NCI-H1694 treated with DMSO at 0.1 percent for 48 hours (cell line): ENCODE measurements at places on chromosomes 6 and 20.

DNA sequence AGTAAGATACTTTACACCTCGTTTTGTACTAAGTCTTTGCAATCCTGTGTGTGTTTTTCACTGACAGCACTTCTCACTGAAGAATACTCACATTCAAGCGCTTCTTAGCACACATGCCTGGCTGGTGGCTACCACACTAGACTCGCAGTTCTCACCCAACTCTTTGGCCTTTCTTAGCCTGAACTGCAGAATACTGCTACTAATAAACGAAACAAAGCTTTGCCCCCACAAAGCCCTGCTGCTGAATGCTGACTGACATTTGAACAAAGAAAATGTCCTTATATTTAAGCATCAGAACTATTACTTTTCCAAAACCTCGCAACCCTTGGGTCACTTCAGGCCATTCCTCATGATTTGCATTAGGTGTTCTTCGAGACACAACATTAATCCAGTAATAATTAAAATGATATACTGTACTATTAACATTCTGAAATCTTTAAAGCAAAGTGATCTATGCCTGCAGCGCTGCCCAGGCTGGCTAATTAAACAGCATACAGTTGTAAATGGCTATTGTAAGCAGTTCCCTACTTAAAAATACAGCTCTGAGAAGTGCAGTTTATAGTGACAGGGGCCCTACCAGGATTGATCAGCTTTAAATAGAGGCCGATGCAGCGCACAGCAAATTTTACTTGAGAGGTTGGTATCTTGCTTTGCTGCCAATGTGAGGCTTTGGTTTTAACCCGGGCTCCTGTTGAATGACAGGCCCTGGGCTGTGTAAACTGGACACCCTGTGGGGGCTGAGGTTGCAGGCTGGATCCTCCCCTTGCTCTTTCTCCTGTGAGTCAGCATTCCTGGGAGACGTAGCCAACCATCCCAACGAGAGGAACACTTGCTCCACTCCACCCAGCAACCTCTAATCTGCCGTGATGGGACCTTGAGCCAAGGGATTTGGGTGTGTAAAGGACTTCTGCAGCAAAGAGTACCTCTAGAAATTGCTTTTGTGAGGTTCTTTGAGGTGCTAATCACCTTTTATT lies 899.0 kb downstream of the TFAP2A start:
- no peak for DNase-seq

DNA sequence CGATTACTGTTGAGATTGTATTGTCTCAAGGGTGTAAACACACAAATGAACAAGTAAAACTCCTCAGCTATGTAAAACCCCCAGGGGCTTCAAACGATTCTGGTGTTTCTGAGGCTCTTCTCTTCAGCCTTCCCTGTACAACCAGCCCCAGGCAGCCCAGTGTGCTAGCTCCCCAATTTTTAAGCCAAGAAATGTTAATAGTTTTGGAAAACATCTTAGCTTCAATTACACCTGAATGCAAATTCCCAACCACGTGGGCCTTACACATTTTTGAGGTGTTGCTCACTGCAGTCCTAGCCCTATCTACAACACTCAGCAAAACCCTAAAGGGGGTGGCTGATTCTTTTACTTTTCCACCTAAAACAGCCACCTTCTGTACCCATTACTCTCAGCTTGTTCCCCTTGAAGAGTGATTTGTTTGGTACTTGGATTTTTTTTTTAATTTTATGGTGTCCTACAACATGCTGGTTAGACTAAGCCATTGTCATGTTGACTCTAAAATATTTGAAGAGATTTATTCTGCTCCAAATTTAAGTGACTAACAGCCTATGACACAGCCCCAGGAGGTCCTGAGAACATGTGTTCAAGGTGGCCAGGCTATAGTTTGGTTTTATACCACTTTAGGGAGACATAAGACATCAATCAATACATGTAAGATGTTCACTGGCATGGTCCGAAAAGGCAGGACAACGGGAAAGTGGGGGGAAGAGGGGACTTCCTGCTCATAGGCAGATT lies 48.7 kb downstream of the ADAT2 start:
- no peak for DNase-seq

DNA sequence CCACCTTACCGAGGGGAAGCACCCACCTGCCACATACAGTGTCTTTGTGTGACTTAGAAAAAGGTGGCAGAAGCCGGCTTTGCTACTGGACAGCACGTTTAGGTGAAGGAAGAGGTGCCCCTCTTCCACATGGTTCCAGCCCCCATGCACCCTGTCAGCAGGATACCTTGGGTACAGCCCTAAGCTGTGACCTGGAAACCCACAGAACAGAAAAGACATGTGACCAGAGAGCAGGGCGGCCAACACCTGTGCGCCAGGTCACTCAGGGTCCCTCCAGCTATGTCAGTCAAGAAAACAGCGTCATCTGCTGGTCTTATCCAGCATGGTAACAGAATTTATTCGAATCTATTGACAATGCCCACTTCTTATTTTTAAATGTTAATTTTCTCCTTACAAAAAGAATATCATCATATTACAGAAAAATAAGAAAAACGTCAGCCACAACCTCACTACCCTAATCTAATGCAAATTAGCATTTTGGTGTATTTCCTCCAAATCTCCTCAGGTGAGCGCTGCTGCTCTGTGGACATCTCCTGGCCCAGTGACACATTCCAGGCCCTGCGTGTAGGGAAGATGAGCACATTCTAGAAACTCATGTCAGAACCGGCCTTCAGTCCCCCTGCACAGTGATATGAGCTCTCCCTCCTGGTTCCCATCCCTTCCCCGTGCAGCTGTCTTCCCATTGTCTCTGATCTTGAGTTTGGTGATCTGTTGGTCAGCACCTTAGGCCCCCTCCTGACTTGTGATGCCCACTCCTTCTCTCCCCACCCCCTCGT lies 37.2 kb downstream of the GTF2H5 start:
- no peak for DNase-seq

DNA sequence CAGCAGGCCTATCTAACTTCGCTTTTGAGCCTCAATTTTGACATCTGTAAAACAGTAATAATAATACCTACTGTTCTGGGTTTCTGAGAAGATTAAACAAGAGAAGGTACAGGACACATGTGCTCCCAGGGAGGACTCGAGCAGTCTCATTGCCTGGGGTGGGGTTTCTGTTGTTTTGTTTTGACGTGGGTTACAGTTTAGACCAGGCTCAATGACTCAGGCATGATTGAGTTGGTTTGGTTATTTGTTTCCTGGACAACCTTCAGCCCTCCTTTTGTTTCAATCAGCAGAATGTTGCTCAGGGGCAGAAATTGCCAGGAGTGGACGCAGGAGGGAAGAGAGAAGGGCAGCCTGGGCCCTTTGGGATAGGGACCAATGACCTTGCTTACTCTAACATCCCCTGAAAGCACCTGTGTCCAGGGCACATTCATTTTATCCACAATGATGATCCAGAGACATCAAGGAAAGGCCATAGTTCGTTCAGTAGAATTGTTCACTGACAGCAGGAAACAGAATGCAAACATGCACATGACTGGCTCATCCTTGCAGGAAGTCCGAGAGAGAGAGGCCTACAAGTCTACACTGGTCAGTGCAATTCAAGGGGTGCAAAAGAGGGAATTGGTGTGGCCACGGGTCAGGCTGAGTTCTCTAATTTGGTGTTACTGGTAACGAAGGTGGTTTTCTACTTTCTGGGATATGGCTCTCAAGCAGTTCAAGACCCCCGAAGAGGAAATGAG lies 74.5 kb upstream of the MRPS10 start:
- DNase-seq, result no peak

DNA sequence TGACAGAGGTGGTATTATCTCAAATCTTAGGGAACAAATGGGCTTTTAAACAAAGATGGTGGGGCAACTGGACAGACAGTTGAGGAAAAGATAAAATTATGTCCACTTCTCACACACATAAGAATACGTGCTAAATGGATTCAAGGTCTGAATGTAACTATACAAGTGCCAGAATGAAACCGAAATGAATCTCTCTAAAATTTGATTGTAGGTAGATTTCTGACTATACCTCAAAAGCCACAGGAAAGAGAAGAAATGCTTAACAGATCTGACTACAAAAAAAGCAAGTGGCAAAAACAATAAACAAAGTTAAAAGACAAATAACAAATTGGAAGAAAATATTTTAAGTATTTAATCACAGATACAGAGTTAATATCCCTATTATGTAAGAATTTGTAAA lies 182.7 kb upstream of the OLIG3 start:
- no peak for DNase-seq

DNA sequence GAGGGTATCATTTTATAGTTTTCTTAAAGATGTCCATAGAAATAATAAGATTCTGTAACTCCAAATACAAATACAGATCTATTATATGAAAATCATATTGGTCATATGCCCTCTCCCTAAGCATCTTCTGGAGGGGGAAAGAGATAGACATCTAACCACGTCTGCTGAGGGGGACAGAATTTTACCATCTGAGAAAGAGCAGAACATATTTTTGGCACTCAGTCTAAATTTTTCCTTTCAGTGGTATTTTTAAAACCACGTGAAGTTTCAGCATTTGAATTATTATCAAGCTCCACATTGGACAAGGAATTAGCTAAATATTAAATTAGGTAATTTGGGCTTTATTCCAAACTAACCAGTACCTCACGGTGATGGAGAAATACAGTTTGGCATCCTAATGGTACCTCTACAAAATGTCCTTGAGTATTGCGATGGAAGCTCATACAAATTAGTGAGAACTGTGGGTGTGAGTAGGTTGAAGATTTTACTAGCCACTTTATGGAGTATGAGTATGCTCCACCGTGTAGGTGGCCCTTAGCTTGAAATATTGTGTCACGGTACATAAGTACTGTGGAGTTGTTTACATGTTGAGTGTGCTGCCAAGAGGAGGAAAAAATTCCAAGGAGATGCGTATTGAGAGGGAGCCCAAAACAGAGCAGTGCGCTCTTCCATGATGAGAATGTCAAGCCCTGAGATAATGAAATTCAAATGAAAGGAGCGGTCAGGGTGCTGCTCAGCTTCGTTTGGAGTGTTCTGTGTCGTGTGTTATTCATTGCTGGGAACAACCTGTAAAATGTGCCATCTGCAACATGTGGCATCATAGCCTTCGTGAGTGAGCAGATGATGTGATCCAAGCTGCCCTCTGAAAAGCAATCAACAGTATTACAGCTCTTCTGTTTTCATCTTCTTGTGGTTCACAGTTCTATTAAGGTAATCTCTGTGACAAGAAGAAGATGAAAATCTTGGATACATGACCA lies 48.4 kb upstream of the PHACTR2 start:
- DNase-seq, result no peak

DNA sequence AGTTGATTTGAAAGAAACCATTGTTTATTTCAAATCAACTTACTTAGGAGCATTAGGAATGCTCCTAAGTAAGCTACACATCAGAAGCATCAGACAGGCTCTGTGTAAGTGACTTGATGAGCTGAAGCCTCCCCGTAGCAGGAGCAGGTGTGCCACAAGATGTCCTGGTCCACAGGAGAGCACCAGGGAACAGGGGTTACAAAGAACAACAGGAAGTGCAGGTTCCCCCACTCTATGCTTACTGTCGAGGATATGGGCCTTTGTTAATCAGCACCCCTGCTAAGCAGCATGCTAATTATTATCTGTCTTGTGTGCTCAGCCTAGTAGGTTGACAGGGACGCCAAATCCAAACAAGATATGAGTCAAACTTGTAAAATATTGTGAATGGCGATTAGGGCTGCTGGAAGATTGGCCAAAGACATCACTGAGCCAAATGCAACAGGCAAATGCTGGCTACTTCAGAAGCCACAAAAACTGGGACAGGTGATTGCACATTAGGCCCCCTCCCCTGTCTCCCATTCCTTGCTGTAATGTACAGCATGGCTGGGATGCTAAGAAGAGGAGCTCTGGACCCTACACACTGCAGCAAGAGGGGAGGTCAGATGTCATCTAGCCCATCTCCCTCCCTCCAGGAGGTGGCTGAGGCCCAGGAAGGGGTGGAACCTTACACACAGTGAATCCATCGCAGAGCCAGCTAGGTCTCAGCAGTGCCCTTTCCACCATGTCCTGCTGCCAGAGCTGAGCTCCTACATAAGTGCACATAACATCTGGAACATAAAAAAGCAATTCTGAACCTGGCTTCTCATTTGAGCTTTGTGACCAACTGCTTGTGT lies 939 bp downstream of the TGM3 start:
- no peak for DNase-seq

- DNase-seq, result no peak
These were observed 604 bp upstream of the RAB5IF start for GRCh38 chr20:36604952-36605398.

- no peak for DNase-seq
These were observed 59.7 kb upstream of the NT5E start for GRCh38 chr6:85390105-85390728.

- DNase-seq, result no peak
These were observed 34.0 kb downstream of the CEP85L start for GRCh38 chr6:118617417-118617816.

GRCh38 chr6:7080311-7080710 lies 27.4 kb upstream of the RREB1 start:
- no peak for DNase-seq

GRCh38 chr20:44646641-44647274 lies 4.7 kb downstream of the ADA start:
- DNase-seq, result no peak

GRCh38 chr20:41110012-41110411 lies 27.3 kb upstream of the PLCG1 start:
- no peak for DNase-seq

DNA sequence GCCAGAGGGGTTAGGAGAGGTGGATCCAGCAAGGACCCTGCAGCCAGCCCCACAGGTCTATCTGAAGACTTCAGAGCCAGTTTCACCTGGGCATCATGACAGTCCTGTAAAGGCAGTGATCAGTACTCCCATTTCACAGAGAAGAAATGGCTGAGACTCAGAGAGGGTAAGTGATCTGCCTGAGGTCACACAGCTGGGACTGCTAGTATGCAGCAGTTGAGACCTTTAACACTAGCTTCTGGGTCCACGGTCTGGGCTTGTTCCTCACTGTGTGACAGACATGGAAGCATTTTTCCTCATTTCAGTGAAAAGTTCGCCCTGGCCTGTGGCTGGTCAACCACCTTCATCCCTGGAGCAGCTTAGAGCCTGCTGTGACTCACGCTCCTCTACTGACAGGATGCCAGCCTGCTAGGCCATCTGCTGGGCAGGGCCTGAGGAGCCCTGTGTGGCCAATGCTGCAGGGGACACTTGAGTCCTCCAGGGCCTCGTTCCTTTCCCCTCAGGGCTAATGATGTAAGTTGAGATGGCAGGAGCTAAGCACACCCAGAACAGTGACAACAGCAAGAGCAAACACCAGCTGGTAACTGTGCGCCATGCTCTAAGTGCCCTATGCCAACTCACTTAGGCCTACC lies 192.0 kb downstream of the LRFN2 start:
- no peak for DNase-seq

- no peak for DNase-seq
These were observed 6.9 kb upstream of the SPDEF start for GRCh38 chr6:34562861-34563512.

GRCh38 chr20:24954151-24954550 lies 5.1 kb downstream of the CST7 start:
- no peak for DNase-seq
